ENCODE measurements at places on chromosomes 5 and 9.

GRCh38 chr5:135126688-135127438 lies 92.8 kb upstream of the PITX1 start:
- no peak for DNase-seq

- DNase-seq, result no peak
Measured at GRCh38 chr9:80013891-80014290, 442.1 kb downstream of the TLE4 start.

DNA sequence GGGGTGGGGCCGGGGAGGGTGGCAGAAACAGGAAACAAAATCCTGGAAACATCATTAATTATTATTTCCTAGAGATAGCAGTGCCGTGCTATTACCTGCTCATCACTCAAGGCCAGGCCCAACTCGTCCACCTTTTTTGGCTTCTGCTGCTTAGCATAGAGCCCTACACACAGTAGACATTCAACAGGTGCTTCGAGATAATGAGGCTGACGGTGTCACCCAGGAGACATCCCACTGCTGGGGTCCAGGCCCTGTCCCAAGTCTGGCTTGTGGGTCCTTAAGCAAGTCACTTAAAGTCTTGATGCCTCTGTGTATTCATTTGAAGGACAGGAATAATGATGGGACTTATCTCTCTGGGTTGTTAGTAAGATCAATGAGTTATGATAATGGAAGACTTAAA lies 506.6 kb downstream of the BNC2 start:
- no peak for DNase-seq

GRCh38 chr5:33494466-33494865 lies 53.7 kb downstream of the TARS1 start:
- no peak for DNase-seq

GRCh38 chr9:106102821-106103220 lies 408.5 kb downstream of the TMEM38B start:
- DNase-seq, result no peak

- no peak for DNase-seq
Measured at GRCh38 chr9:32942755-32943460, 58.5 kb downstream of the APTX start.

DNA sequence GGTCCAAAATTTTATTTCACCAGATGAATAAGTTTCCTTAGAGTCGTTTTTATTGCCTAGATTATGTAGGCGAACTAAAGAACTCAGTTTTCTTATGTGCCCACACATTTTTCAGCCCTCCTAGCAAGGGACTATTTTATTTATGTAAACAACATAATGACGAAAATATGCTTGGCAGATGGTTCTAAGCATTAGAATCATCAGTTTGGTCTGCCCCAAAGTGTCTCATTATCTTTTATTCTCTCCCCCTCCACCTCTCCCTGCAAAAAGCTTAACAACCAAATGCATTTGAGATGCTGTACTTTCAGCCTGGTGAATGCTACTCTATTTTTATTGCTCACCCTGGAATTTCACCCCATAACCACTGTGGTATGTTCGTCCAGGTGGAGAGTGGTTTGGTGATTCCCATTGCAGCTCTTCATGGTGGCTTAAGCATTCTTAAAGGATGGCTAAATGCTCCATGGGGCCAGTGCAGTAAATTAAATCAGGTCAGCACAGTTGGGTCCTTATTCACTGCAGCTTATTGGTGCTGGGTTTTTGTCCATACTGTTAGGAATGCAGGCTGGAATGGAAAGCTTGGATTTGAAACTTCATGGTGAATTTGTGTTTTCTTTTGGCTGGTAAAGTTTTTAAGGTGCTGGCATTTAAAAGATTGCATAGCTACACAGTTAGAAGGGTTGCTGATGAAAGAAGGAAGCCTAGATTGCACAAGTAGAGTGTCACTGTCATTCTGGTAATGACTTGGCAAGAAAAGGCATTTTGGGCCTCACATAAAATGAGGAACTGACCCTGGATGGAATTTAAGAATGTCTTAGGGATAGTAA lies 39.2 kb downstream of the TLE4 start:
- DNase-seq, result peak; percentile 64

DNA sequence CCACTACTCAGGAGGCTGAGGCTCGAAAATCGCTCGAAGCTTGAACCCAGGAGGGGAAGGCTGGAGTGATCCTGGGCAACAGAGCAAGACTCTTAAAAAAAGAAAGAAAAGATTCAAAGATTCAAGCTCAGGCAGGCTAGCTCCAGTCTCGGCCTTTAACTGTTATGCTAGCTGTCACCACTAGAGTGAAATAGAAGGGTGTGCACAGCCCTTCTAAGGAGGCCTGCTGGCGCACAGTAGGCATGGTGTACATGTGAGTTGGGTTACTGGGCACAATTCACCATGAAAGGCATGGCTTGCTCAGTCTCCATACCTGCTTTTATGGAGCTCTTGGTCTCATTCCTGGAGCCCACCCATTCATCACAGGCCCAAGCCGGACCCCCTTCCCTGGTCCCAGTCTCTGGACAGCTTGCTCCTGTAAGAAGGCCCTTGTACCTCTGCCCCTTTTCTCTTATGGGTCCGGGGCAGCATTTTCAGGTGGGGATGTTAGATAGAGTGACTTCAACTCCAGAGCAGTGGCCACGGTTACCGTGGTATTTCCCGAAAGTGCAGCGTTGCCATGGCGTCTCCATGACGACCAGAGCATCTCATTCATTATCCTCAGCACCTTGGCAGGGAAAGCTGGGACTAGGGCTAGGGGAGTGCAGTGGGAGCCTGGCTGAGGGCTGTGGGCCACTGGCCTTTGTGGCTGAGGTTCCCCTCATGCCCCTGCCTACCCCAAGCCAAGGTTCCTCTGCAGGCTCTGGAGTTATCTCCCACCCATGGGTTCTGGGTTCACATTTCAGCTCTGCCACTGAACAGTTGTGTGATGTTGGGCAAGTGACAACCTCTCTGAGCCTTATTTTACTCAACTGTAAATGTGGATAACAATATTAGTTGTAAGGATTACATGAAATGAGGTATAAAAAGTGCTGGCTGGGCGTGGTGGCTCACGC lies 5.7 kb downstream of the NDST1 start:
- peak; percentile 74 for DNase-seq

DNA sequence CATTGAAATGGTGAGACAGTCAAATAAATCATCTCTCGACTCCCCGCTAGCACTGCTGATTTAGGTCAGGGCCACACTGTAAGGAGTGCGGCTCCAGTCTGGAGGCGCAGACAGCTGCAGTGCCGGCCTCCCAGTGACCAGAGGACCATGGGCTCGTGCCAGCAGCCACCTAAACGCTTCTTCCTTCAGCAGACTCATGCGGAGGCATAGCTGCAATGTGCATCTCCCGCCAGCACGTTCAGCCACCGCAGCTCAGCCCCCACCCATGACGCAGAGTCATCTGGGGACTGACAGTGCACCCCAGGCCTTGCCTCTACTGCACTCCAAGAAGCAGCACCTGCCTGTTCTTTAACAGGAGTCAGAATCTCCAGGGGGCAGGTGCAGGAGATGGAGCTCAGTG lies 13.6 kb upstream of the MAPK9 start:
- DNase-seq, result no peak

DNA sequence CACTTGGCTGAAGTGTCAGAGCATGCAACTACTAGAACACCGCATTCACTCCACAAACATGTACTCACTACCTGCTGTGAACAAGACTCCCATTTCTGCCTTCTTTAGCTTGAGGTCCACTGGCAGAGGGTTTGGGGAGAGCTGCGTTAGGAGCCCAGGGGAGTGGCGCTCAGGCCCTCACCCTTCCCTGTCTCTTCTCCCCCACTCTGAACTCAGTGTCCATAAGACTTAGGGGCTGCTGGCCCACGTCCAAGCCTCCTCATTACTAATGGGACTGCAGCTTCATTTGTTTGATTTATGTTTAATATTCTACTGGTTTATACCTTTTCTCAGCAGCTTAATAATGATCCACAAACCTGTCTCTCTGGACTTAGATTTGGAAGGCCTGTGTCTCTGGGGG lies 70.9 kb downstream of the HSPA4 start:
- no peak for DNase-seq

- DNase-seq, result no peak
Measured at GRCh38 chr5:67748165-67748690, 467.3 kb upstream of the PIK3R1 start.

DNA sequence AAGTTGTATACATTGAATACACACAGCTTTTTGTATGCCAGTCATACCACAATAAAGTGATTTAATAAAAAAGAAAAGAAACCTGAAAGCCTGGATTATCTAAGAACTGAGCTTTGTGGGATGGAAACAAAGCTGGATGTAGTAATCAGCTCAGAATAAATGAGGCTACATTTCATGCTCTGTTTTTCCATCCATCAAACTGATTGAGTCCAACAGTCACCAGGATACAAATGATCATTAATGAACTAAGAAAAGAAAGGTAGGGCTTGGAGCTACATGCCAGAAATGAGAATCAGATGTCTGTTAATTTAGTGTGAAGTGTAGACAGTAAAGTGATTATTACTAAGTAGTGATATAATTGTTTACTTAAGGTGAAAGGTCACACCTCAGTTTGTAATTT lies 109.8 kb upstream of the TARS1 start:
- no peak for DNase-seq

DNA sequence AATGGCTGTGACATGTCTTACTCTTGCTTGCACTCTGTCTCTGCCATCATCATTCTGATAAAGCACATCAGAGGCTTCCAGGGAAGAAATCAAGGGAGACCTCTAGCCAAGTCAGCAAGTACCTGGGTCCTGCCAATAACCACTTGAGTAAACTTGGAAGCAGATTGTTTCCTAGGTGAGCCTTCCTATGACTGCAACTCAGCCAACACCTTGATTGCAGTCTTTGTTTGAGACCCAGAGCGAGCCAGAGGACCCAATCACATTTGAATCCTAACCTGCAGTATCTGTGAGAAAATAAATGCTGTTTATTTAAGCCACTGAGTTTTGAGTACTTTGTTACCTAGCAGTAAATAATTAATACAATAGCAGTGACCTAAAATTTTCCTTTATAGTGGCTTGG lies 356.8 kb upstream of the CHD1 start:
- DNase-seq, result peak; percentile 2

GRCh38 chr9:128825923-128826700 lies 3.5 kb downstream of the SPOUT1 start:
- peak; percentile 63 for DNase-seq

DNA sequence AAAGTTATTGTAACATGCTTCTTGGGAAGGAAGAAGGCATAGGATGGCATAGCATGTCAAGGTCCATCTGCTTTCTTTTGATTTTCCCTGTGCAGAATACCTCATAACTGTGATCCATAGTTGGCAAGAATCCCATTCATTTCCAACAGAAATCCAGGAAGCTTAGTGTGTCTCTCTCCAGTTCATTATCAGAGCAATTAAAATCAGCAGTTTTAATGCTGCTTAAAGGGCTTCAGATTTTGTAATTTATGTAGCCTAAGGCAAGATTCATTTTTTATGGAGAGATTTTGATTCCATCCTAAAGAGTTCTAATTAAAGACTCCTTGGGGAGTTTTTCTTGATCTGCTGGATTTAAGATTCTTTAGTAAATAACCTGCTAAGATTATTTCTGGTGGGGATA lies 560.1 kb downstream of the PDE4D start:
- DNase-seq, result no peak

- no peak for DNase-seq
Measured at GRCh38 chr9:128149951-128150593, 819 bp downstream of the LCN2 start.

DNA sequence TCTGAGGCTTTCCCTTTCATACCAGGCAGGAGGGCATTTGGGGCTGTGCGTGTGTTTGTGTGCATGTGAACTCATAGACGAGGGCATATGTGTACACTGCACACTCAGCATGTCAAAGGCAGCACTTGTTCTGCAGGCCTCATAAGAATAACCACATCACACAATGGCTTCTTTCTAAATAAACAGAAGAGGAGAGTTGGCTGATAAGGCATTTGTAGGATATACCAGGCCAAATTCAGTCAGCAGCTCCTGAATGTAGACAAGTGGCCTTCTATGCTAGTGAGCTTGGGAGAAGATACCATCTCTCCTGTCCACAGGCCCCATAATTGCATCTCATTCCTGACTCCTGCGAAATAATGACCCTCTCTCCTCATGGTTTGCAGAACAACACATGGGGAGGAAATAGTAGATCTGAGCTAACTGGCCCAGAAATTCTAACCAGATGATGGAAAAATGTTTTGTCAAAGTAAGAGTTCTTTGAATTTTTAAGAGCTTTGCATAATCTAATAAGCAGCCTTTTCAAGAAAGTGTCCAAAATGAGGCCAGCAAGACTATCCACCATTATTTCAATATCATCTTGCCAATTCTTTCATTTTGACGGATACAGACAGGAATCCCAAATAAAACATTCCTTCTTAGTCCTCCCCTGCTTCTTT lies 60.5 kb upstream of the GAS1 start:
- no peak for DNase-seq

GRCh38 chr5:29307478-29307877 lies 1886.0 kb upstream of the CDH6 start:
- no peak for DNase-seq

Measured in mesendoderm (in vitro differentiated cells).